CD8-positive, alpha-beta memory T cell (primary cell): ENCODE measurements at places on chromosomes 2 and 18. TPM values are rescaled to one million over a fixed set of nuclear protein-coding genes. Genes with fewer than 3 reads are reported as not detected.

GRCh38 chr2:147829106-147829505, 15.7 kb upstream of the ACVR2A start:
- no peak for DNase-seq

DNA sequence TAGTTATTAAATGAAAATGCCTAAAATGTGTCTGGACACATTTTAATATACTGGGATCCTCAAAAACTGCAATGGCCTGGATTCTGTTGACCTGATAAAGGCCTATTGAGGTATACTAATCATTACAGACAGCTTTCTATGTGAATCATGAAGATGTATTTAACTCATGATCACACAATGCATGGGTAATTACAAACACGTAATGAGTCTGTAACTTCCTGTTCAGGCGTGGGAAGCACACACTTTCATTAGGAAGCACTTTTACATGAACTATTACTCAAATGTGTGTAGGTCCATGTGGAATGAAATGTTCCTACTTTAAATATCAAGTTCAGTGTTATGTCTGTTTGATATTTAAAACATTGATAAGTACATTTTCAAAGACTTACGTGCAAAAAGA, 108.7 kb downstream of the NCKAP5 start:
- no peak for DNase-seq

- no peak for DNase-seq
These were observed 1526.7 kb downstream of the LRP1B start for GRCh38 chr2:140604096-140604495.

DNA sequence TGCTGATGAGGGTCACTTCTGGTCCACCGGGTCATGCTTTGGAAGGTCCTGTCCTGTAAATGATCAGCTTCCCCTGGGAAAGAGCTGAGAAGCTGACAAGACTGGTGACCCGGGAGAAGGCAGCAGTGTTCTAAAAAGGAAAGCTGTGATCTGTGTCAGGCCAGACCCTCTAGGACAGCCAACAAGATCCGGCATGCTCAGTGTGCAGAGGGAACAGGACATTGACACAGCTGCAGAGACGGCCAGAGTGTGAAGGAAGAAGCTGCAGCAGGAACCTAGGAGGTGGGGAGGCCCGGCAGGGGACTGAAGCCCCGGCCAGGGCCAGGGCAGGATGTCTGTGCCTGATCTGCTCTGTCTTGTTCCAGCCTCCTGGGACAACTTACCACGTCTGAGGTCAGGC, 372.7 kb upstream of the ID2 start:
- DNase-seq: no peak

DNA sequence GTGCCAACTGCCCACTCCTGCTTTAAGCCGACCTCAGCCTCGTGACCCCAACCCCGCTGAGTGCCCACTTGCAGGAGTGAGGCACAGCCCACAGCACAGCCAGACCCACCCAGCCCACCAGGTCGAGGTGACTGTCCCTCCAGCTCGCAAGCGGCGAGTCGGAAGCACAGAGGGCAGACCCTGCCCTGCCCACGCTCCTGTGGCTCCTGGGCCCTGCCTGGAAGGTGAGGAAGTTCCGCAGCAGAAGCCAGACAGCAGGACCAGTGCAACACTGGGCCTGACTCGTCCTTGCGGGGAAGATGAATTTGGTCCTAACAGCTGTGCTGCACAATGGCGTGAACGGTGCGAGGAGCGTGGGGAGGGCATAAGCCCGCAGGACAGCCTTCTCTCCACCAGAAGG, 9.9 kb downstream of the DTYMK start:
- DNase-seq: no peak

- DNase-seq: no peak
These were observed 186.4 kb upstream of the SLC39A10 start for GRCh38 chr2:195470622-195471021.

The POU3F3 gene
- not detected for total RNA-seq

GRCh38 chr2:150255528-150255927, 231.9 kb downstream of the RND3 start:
- no peak for DNase-seq

DNA sequence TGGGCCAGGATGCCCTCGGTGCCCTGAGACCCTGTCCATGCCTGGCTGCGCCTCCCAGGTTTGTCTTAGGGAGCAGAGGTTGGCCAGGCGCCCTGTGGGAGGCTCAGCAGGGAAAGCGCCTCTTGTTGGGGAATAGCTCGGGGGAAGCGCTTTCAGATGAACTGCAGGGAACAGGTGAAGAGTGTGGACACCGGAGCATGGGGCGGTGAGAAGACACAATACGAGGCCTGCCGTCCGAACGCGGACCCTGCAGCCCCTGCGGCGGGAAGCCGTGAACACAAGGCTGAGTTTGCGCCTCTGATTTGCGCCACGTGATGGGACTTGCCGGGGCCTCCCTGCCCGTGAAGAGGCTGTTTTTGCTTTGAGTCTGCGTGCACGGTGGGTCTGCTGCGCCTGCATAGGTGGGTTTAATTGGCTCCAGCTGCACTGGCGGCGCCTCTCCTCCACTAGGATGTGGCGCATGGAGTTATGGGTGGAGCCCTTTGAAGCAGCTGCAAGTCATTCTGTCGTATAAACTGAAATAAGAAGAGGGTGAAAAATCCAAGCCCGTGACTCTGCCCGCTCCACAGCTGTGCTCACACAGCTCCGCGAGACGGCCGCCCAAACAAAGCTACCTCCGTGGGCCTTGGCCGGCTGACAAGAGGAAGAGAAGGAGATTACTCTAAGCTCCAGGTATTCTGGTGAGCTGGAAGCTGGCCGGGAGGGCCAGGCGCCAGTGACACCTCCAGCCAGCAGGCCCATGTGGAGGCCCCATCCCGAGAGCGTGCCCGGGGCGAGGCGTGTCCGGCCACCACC, 103.5 kb upstream of the CTDP1 start:
- DNase-seq: no peak

The CPO gene
- total RNA-seq: 0.20 TPM

The NDC80 gene
- 41.6 TPM for total RNA-seq

GRCh38 chr18:71036783-71037182, 747.9 kb downstream of the SOCS6 start:
- DNase-seq: no peak

The KIF3C gene
- 5.5 TPM for total RNA-seq

GRCh38 chr2:240021488-240022104, 3.5 kb downstream of the NDUFA10 start:
- peak; percentile 72 for DNase-seq

The FKBP7 gene
- total RNA-seq: 3.4 TPM

The ANKRD62 gene
- total RNA-seq: not detected

The PIEZO2 gene
- total RNA-seq: not detected

GRCh38 chr2:232852676-232853075, 17.4 kb upstream of the SNORC start:
- DNase-seq: no peak

The CHST9 gene
- not detected for total RNA-seq

GRCh38 chr2:71605781-71606241, 152.4 kb downstream of the DYSF start:
- DNase-seq: no peak

DNA sequence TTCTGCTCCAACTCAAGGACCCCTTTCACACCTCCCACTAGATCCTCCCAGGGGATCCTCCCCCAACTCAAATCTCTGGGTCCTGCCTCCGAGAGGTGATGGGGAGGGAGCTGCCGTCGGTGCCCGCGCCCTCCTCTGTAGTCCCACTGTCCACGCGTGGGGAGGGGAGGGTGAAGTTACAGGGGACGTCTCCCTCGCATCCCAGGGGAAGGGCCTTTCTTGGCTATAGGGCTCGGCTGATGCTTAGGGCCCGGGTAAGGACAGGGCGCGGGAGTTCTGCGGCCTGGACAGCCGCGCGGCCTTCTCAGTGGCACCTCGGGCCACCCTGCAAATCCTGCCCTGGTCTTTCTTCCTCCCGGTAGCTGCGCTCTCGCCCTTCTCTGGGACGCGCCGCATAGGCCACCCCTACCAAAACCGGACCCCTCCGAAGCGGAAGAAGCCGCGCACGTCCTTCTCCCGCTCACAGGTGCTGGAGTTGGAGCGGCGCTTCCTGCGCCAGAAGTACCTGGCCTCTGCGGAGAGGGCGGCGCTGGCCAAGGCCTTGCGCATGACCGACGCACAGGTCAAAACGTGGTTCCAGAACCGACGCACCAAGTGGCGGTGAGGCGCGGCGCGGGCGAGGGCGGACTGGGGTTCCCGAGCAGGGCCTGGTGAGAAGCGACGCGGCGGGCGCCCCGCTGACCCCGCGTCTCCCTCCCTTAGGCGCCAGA, 1.2 kb downstream of the TLX2 start:
- DNase-seq: peak; percentile 15

DNA sequence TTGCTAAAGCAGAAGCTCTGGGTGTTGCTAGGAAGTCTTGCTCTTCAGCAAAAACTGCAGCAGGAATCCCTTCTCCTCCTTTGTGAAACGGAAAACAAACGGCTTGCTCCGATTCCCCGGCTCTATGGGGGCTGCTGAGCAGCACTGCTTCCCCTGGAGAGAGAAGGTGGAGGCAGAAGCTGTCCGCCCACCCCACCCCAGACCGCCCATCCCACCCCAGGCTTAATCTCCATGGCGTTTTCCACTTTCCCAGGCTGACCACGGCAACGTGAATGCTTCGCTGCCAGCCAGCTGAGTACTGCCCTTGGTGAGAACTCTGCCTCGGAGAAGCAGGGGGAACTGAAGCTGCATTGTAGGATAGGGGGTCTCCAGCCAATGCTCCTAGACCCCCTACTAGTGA, 139.2 kb downstream of the BCL2 start:
- no peak for DNase-seq

The SIX2 gene
- total RNA-seq: not detected

DNA sequence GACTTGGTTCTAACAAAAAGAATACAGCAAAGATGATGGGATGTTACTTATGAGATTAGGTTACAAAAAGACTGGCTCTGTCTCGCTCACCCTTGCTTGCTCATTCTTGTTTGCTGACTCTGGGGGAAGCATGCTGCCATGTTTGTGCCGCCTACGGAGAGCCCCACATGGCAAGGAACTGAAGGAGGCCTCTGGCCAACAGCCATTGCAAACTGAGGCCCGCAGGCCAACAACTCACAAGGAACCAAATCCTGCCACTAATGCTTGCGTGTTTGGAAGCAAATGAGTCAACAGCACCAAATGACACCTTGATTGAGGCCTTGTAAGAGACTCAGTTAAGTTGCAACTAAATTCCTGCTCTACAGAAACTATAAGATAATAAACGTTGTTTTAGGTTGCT, 297.6 kb upstream of the STON1 start:
- DNase-seq: no peak

DNA sequence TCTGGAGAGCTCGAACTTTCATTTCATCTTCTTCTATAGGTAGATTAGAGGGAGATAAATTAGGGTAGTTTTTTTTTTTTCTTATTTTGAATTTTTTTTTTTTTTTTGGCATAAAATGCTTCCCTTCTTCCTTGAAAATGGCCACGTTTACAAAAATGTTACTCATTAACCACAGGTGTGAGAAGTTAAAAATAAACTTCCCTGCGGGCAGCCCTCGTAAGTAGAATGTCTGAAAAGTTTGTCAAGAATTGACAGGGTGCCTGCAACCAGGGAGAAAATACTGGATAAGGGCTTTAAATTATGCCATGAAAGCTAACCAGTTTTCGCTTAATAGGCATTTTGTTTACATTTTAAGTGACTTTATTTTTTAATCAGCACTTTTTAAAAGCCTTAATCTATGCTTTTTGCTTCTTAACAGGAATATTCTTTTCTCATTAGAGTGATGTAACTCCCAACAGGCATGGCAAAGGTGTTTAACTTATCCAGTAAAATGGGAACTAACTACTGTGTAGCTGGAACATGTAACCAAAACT, 4.2 kb upstream of the FN1 start:
- no peak for DNase-seq

DNA sequence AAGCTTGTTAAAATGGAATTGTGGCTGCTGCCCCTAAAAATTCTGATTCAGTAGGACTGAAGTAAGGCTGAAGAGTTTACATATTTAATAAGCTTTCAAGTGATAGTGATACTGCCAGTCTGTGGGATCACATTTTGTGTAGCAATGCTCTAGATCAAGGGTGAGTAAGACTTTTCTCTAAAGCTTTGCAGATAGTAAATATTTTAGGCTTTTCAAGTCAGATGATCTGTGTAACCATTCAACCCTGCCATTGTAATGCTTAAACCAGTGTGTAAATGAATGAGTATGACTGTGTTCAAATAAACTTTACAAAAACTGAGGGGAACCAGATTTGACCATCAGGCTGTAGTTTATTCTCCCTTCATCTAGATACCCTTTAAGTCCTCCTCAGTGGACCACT, 92.7 kb downstream of the PIK3C3 start:
- DNase-seq: no peak

The ICOS gene
- 87.2 TPM for total RNA-seq

GRCh38 chr2:113848758-113849415, 41.0 kb upstream of the ACTR3 start:
- DNase-seq: no peak
